NCI-H1048 (cell line): ENCODE measurements at places on chromosomes 16 and 17.

DNA sequence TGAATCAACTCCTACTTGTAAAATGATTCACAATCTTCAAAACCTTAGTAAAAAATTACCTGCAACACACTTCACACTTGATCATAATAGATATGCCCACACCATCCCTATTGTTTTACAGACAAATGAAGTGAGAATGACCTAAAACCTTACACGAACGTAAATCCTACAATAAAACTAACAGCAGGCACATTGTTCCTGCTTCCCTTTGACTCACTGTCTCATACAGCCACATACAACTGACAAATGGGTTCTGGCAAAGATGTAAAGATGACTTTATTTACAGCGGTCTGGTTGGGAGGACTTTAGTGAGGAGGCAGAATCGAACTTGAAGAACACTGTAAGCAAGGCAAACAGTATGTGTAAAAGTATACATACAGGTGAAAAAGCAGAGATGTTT is 188.7 kb downstream of the MYO1D start:
- DNase-seq = no peak

- no peak for DNase-seq
These were observed 51.2 kb downstream of the WDR45B start for GRCh38 chr17:82596837-82597672.

DNA sequence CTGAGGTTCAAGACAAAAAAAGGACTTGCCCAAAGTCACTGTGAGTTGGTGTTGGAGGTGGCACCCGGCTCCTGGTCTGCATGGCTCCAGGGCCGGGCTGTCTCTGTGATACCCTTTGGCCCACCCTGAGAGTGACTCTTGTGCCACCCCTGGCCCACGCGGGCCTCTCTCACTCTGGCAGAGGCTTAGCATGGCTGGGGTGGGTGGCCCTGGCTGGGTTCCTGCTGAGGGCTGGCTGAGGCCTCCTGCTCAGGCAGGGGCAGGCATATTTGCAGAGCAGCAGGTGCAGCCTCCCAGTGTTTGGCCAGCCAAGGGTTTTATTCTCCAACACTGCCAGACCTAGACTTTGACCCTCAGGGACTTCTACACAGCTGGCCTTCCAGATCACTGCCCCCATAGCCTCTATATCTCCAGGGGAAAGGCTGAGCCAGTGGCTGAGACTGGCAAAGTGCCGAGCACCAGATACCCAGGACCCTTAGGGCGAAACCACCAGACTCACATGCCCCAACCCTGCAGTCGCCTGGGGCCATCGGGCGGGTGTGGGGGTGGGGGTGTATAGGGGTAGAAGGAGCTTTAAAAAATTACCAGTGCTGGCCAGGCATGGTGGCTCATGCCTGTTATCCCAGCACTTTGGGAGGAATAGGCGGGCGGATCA is 21.5 kb upstream of the ADGRG1 start:
- no peak for DNase-seq

- no peak for DNase-seq
These were observed at the start of gene RASL10B for GRCh38 chr17:35731239-35731916. Gene RASL10B (plus strand): TSS chr17:35731639. CDS start chr17:35735185, 3,546 bp downstream.

- no peak for DNase-seq
These were observed 21.8 kb downstream of the CLEC16A start for GRCh38 chr16:10966129-10966528.
